ENCODE measurements at places on chromosomes 11 and 22.

- no peak for DNase-seq
Observed at GRCh38 chr11:47523490-47524225, 29.3 kb downstream of the CELF1 start.

GRCh38 chr11:17410606-17411379 lies 22.3 kb upstream of the KCNJ11 start:
- DNase-seq: no peak

- no peak for DNase-seq
Observed at GRCh38 chr11:70210051-70210501, 7.0 kb downstream of the FADD start.

DNA sequence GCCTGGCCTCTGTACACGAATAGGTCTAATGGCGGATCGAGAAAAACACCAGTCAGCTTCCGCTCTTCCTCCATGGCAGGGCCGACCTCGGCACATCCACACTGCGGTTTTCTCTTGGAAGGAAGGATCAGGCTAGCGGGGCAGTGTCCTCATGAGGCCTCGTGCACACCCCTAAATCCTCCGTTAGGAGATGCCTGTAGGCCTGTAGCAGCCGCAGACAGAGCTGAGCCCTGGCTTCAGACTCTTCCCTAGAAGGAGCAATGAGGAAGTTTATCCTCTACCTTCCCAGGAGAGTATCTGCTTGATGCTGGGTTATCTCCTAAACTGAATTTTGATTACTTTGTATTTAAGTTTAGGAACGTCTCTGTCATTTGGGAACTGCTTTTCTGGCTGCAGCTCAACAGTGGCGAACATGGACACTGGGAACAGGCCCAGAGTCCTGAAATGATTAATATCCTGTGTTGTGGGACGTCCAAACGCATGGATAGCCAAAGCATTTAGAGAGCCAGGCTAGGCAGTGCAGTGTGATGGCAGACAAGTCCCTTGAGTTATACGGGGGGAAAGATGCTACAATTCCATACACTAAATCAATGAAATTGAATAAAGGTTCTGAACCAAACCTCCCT lies 16.5 kb upstream of the BMAL1 start:
- no peak for DNase-seq

DNA sequence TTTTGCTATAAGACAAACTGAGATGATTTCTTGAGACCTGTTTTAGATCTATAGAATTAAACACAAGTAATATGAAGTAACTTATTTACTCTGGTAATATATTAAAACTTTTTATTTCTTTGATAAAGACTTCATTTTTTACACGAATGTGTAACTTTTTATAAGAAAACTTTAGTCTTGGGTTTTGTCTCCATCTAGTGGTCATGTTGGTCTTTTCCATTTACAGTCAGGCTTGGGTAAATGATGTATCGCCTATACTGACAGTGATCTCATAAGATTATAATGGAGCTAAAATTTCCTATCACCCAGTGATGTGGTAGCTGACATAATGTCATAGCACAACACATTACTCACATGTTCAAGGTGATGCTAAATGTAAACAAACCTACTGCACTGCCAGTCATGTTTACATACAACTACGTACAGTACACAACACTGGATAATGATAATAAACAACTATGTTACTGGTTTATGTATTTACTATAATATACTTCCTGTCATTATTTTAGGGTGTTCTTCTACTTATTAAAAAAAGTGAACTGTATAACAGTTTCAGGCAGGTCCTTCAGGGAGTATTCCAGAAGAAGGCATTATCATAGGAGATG lies 7.5 kb upstream of the C11orf97 start:
- DNase-seq: no peak

- DNase-seq: no peak
Observed at GRCh38 chr11:15327786-15328231, 213.1 kb downstream of the INSC start.

GRCh38 chr11:122900587-122901202 lies 18.1 kb downstream of the JHY start:
- no peak for DNase-seq

DNA sequence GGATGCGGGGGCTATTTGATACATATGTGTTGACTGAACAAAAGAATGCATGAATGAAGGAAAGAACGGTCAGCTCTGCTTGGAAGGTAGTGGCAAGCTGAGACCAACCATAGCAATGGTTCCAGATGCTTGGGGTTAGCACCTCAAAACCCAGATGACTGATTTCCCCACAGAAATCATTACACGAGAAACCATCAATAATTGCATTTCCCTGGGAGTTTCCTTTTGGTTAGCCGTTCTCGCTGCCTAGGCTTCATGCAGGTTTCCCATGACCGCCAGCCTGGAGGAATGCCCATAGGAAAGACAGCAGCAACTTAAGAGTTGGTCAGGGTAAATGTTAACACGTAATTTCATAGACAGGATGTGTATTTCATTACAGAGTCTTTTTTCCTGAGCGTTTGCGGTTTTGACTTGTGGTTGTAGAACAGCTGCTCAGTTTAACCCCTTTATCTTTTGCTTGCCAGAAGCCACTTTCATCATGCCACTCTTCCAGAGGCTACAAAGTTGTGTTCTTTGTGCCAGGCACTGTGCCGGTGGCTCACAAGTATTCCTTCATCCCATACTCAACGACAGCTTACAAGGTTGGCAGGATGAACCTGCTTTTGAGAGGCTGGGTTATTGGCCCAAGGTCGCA lies 2.8 kb downstream of the IL17RA start:
- DNase-seq: no peak

- no peak for DNase-seq
Observed at GRCh38 chr22:23698094-23698493, 7.3 kb downstream of the RGL4 start.

- no peak for DNase-seq
Observed at GRCh38 chr11:65532388-65533064, 7.6 kb downstream of the SCYL1 start.

DNA sequence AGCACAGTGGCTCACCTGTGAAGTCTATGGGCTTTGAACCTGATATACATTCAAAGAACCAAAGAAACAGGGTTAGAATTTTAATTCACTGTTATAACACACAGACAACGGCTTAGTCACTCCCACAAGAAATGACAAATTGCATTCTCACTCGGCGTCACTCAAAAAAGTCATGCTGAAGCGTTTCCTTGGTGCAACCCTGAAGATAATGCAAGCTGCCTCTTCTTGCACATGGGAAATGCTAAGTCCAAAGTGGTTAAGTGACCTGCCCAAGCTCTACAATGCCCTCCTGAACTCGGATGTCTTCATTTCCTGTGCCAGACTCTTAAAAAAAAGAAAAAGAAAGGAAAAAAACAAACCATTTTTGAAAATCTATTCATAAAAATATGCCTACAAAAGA lies 10.0 kb downstream of the LGR4 start:
- DNase-seq: no peak

DNA sequence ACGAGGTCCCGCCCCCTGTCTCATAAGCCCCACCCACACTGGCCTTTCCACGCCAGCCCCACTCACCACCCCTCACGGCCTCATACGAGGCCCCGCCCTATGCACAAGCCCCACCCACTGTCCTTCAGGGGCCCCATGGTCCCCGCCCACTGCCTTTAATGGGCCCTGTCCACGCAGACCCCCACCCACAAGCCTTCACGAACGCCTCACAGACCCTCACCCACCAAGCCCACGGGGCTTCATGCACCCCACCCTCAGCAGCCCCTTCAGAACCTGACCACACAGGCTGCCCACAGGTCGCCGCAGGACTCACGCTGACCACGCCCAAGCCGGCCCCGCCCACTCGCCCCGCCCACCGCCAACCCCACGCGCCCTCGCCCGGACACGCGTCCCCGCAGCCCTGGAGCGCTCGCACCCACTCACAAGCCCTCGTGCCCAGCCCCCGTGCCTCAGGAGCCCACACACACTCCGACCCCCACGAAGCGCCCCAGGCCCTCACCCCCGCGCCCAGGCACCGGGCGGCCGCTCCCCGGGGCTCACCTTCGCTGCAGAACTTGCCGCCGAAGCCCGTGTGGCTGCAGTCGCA lies 10.5 kb downstream of the NRXN2 start:
- no peak for DNase-seq

DNA sequence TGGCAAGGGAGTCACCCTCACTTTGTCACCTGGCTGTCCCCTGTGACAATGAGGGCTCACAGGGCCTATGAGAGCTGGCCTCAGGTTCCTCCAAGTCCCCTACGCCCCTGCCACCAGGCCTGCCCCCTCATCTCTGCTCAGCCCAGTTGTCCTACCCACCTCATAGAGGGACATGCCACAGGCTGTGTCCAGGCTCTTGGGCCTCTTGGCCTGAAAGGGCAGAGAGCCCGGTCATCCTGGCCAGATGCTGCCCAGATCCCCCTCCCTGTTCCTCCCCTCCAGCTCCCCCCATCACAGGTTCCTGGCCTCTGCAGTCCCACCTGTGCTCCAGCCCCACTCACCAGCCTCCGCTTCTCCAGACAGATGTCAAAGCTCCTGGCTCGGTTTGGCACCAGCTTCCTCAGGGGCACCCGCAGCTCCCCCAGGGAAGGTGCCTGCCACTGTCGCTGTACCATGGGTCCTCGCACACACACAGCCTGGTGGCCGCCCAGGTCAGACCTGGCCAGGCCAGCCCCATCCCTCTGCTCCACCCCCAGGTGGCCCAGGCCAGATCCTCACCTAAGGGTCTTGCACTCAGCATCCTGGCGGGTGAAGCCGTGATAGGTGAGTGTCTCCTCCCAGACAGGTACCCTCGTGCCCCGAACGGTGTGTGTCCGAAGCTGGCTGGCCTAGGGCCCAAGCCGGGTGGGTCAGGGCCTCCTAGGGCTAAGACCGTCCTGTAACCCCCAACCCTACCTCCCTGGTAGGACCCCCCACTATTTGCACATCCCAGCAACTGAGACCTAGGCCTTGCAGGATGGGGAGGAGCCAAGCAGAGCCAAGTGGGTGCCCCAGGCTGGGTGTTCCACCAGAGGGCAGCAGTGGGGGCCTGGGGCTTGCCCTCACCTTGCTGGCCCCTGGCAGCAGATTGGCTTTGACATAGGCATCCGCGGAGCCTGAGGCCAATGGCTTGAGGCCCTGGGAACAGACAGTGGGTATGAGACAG lies 8.3 kb downstream of the NDUFV1 start:
- no peak for DNase-seq

DNA sequence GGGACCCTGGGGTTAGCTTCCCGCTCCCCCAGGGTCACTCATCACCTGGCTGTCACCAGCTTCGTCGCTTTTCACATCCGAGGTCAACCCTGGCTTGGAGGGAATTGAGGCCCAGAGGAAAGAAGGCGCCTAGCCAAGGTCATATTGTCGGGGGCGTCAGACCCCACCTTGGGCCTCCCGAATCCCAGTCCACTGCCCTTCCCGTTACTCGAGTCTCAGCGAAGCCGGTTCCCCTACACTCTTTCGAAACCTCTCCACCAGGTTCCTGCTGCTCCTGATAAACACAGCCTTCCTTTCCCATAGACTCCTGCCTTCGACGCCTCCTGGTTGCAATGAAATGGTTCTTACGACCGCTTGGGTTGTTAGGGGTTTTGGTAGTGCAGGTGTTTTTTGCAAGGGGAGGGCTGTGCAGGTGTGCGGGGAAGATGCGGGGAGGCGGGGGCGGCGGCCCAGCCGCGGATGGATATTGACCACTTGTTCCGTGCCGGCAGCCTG lies 642 bp downstream of the NAA40 start:
- no peak for DNase-seq

- DNase-seq: no peak
Observed at GRCh38 chr11:115887727-115888126, 383.5 kb upstream of the CADM1 start.

GRCh38 chr11:63404161-63404935 lies 34.8 kb downstream of the SLC22A9 start:
- no peak for DNase-seq

DNA sequence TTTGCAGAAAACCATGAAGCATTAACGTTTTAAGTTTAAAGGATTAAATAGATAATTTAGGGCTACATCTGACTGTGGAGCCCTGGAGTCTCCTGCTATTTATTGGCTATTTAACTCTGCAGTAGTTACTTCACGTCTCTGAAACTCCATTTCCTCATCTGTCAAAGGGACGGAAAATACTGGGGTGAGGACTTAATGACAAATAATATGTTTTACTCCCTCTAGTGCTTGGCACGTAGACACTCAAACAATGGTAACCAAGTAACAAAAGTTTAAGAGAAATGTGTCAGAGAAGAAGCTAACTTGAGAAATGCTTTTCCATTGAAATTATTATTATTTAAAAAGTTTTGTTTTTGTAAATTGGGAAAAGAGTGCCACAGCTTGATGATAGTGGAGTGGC lies 130.7 kb upstream of the RCN1 start:
- no peak for DNase-seq

GRCh38 chr22:17483688-17484372 lies 79.5 kb upstream of the SLC25A18 start:
- no peak for DNase-seq

- DNase-seq: no peak
Observed at GRCh38 chr22:36056980-36057379, 28.4 kb upstream of the RBFOX2 start.

DNA sequence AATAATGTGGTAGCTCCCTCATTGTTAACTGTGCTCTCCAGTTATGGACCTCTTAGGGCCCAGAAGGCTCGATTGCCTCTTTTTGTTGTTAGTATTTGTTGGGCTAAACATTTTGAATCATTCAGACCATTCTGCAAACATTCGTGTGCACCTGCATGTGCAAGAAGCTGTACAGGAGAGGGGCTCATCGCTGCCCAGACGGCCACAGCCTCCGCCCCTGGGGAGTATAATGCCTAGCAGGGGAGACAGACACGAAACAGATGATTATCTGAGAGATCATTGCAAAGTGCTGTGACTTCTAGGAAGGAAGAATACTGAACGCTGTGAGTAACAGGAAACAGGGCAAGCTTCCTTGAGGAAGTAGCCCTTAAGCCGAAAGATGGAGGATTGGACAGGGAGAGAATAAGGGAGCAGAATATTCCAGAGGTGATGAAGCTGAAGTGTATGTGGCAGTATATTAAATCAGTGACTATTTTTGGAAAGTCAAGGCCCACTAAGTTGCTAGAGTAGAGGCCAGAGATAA lies 123.3 kb upstream of the RASSF10 start:
- no peak for DNase-seq

- DNase-seq: no peak
Observed at GRCh38 chr11:103051981-103052380, 40.0 kb downstream of the DCUN1D5 start.

GRCh38 chr22:30361916-30362650 lies 5.3 kb downstream of the CCDC157 start:
- DNase-seq: no peak

GRCh38 chr11:124837491-124837856 lies 27.8 kb upstream of the ROBO3 start:
- DNase-seq: no peak

GRCh38 chr11:86673055-86673843 lies 833 bp upstream of the ME3 start:
- DNase-seq: no peak

- DNase-seq: no peak
Observed at GRCh38 chr22:50640857-50641647, 13.1 kb upstream of the ARSA start.
